H1 (cell line): ENCODE measurements at places on chromosomes 5 and 9. TPM values are rescaled to one million over a fixed set of nuclear protein-coding genes. Genes with fewer than 3 reads are reported as not detected.

GRCh38 chr5:10680876-10681481 is 80.1 kb downstream of the DAP start:
- DNase-seq, result no peak

- DNase-seq, result no peak
Observed at GRCh38 chr5:102758576-102758975, 3.5 kb downstream of the PAM start.

DNA sequence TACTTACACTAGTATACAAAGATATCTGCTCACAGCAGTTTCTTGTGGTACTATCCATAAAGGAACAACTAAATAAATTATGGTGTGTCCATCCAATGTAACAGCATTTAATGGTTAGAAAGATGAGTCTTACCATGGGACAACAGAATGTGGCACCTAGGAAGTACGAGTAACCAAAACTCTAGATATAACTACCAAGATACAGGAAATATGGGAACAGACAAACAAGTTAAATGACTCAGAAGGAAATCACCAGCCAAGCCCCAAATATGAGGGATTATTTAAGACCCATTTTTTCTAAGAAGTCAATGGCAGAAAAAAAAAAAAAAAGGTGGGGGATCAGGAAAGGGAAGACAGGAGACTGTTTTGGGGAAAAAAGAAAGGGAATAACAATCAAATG is 294.8 kb downstream of the PRELID2 start:
- no peak for DNase-seq

DNA sequence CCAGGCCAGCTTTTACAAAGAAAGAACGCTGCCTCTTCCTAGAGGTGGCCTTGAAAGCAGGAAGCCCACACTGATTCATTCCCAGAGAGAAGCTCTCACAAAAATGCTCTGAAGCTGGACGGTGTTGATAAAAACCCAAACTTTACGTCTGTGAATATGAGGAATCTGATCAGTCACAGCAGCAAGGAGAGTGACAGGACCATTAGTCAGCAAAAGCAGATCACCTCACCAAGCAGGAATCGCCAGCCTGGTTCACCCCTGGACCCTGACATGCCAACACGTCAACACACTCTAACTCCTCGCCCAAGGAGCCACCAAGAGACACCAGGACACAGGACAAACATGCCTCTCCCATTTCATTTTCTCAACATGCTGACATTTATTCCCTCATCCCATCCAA is 70.6 kb upstream of the ZNF622 start:
- no peak for DNase-seq

- DNase-seq, result no peak
Observed at GRCh38 chr5:67142816-67143215, 53.8 kb downstream of the CD180 start.

- DNase-seq, result no peak
Observed at GRCh38 chr9:20929276-20929675, 102.2 kb downstream of the HACD4 start.

- DNase-seq, result no peak
Observed at GRCh38 chr9:135925496-135926133, 18.3 kb upstream of the CAMSAP1 start.

DNA sequence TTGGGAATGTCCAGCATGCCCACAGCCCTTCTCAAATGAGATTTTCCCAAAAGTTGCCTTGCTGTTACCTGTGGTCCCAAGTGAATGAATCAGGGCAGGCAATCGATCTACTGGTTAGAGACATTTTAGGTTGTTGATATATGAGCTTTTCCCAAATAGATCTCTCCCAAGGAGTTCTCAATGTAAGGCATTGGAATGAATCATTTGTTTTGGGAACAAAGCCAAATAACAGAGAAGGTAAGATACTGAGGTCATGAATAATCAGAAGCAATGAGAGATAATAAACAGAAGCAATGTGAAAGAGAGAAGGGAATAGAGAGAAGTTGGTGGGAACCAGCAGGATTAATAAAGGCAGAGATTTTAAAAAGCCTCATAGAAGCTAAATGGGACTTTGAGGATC is 93.6 kb upstream of the FER start:
- no peak for DNase-seq

DNA sequence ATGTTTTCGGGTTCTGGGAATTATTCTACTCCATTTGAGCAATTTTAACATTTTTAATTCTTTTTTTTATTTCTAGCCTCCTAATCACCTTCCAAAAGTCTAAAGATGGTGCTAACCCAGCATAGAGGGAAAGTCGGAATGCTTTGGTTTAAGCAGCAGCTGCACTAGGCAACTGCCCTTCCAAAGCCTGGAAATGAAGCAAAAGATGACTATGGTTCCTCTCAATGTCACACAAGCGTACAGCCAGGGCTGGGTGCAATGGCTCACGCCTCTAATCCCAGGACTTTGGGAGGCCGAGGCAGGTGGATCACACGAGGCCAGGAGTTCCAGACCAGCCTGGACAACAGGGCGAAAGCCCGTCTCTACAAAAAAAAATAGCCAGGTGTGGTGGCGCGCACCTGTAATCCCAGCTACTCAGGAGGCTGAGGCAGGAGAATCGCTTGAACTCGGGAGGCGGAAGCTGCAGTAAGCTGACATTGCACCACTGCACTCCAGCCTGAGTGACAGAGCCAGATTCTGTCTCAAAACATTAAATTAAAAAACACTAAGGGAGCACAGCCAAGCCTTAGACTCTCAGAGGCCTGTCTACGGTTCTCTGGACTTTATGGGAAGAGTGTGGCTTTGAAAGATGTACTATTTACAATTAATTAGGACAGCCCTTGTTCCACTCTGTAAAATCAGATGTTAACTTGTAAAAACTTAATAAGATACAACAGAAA is 33.1 kb downstream of the ADAM19 start:
- no peak for DNase-seq

DNA sequence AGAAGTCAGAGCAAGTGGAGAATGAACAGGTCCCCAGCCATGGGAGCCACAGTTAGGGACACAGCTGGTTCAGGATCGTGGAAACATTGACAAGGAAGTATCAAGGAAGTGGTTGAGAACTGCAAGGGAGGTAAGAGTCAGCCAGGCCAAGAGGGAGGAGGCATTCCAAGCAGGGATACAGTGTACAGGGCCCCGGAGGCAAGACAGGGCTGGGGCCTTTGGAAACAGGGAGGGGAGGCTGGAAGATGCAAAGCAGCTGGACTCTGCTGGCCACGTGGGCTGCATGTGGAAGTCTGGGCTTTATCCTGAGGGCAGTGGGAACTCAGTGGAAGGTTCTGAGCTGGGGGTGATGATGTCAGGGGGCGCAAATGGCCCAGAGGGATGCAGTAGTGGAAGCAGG is 14.2 kb downstream of the CCDC180 start:
- DNase-seq, result no peak

DNA sequence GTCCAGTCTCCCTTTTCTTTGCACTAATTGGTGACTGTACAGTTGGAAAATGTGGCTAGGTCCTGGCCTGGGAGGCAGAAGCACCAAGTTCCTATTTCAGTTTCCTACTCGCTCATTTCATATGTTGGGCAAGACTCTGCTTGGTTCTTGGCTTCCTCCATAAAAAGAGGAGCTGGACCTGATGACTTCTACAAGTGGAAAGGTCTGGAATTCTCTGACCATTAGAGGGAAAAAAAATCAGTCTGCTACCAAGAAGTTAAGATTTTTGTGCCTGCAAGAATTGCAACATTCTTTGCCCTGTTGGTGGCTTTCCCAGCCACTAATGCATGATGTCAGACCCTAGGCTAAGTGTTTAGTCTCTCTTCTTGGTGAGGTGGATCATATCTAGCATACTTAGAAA is 91.5 kb downstream of the WDR41 start:
- DNase-seq, result no peak

- DNase-seq, result no peak
Observed at GRCh38 chr9:34259315-34259714, 69.8 kb downstream of the KIF24 start.

- DNase-seq, result no peak
Observed at GRCh38 chr9:92406477-92406876, 2.1 kb upstream of the OGN start.

- DNase-seq, result no peak
Observed at GRCh38 chr9:31259824-31260223, 1124.6 kb upstream of the ACO1 start.

GRCh38 chr9:347667-348292 is 133.1 kb downstream of the DOCK8 start:
- DNase-seq, result no peak

GRCh38 chr5:34022121-34022705 is 14.4 kb upstream of the AMACR start:
- no peak for DNase-seq

DNA sequence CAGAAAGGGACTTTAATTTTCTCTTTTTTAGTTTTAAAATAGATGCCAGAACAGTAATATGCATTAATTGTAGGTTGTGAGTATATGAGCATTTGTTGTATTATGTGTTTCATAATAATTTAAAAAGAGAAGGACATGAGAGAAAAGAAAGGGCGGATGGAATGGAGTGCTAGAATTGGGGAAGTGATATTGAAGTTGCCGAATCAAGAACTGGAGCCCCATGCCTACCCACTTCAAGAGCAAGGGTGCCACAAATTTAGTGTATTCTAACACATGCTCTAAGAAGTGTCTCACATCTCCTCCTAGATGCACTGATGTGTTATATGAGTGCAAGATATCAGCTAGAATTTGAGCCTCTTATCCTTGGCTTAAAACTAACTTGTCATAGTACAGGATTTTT is 43.6 kb upstream of the FYB1 start:
- no peak for DNase-seq

GRCh38 chr9:108478431-108479332 is 377.1 kb downstream of the ACTL7B start:
- no peak for DNase-seq

Gene AGTPBP1
- 56.8 and 65.2 TPM in 2 replicates for total RNA-seq

Gene MEGF10
- 38.2 and 43.2 TPM in 2 replicates for total RNA-seq

Gene LRRC14B
- total RNA-seq, result not detected in 2 replicates

Gene NUDT2
- 16.7 and 18.1 TPM in 2 replicates for total RNA-seq

Gene FGD3
- 1.4 and 1.9 TPM in 2 replicates for total RNA-seq

Gene CCNI2
- total RNA-seq, result 1.4 TPM in 2 replicates

Gene SEMA6A
- total RNA-seq, result 260 and 277 TPM in 2 replicates

Gene PRRT1B
- 1.1 and 1.2 TPM in 2 replicates for total RNA-seq

Gene SLC6A19
- not detected in 2 replicates for total RNA-seq

Gene PLAC8L1
- 0.92 TPM in 1 of 2 replicates, not detected in the other for total RNA-seq

Gene TESK1
- total RNA-seq, result 13.9 and 17.5 TPM in 2 replicates

Gene SARDH
- total RNA-seq, result 7.3 and 7.4 TPM in 2 replicates

Gene OCLN
- 76.3 and 85.5 TPM in 2 replicates for total RNA-seq

Gene C9orf40
- 10.8 and 11.2 TPM in 2 replicates for total RNA-seq

Gene ZBED3
- total RNA-seq, result 6.6 and 7.9 TPM in 2 replicates
